ENCODE measurements at places on chromosomes 3 and 15.
A peak's percentile ranks its signal among the peaks of the same experiment; 100 is the strongest.

DNA sequence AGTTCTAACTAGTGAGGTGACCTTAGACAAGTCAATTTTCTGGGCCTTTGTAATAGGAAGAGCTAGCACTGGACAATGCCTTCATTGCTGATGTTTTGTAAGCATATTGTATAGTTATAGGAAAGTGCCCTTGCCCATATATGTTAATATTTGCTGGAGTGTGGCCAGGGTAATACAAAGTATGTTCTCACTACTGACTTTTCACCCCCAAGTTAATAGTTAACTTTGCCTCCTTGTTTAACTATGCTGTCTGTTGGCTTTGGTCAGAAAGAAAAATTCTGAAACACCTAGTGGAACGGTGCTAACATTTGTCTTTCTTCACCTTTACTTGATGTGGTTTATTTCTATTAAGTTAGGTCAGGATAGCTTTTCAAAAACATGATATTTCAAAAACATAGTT lies 287.4 kb upstream of the CTNNB1 start:
- no peak for DNase-seq

GRCh38 chr15:53837263-53837662 lies 77.8 kb upstream of the WDR72 start:
- no peak for DNase-seq

GRCh38 chr15:80526556-80527340 lies 122.6 kb downstream of the ARNT2 start:
- DNase-seq, result no peak

GRCh38 chr15:33154351-33155166 lies 40.0 kb downstream of the FMN1 start:
- no peak for DNase-seq

DNA sequence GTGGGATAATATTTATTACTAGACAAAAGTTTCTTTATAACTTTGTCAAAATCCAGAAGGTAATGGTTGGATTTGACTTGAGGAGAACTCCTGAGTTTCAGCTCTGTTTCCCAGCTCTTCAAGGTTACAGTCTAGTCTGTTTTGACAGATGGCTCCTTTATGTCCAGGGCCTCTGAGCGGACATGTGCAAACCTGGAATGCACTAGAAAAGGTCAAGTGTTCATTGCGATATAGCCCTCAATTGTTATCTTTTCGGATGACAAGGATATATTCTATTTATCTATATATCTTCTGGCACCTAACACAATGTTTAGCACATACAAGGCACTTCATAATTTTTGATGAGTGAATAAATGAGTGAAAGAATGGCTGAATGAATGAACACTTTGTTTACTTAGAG lies 513.2 kb upstream of the GOLIM4 start:
- DNase-seq, result no peak

DNA sequence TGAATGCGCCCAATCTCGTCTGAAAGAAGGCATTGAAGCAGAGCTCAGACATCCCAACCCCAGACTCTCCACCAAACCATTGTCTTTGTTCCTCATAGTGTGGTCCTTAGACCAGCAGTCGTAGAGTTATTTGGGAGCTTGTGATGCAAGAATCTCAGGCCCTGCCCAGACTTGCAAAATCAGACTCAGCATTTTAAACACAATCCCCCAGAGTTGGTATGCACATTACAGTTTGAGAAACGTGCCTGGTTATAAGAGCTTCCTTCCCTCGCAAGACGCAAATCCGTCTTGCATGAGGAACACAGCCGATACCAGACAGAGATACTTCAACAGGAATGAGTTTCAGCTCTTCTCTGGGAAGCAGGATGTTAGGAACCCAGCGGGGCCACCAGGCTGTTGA lies 38.9 kb upstream of the IREB2 start:
- no peak for DNase-seq

DNA sequence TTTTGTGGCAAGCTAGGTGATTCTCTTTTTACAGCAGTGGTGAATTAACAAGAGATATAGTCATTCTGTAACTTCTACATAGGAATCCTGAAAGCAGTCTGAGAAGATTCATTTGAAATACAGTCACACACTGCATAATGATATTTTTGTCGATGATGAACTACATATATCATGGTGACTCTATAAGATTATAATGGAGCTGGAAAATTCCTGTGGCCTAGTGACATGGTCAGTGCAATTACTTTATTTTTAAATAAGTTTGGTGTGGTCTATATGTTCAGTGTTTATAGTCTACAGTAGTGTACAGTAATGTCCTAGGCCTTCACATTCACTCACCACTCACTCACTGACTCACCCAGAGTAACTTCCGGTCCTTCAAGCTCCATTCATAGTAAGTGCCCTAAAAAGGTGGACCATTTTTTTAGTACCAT lies 511.4 kb upstream of the MCTP2 start:
- no peak for DNase-seq

DNA sequence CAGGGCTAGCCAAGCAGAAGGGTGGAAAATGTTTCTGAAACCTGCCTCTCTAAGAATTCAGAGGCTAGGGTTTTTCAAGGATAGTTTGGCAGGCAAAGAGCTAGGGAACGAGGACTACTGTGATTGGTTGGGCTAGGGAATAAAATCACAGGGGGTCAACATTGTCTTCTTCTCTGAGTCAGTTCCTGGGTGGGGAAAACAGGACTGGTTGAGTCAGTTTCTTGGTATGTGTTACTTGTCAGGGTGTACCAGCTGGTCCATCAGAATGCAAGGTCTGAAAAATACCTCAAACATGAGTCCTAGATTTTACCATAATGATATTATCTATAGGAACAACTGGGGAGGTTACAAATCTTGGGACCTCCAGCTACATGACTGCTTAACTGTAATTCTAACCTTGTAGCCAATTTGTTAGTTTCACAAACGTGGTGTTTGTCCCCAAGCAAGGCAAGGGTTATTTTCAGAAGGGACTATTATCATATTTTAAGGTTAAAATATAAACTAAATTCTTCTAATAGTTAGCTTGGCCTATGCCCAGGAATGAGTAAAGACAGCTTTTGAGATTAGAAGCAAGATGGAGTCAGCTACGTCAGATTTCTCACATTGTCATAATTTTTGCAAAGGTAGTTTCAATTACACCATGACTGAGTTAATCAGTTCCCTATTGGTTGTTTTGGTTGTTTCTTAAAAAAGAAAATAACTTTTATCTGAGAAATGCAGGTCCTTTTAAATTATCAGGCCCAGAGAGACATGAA lies 231.5 kb downstream of the ALCAM start:
- no peak for DNase-seq

- DNase-seq, result peak; percentile 89
Observed at GRCh38 chr3:50227390-50228183, 8.4 kb upstream of the GNAI2 start.
